Left kidney (tissue), 8 donors: ENCODE measurements at places on chromosomes 7 and 10.

DNA sequence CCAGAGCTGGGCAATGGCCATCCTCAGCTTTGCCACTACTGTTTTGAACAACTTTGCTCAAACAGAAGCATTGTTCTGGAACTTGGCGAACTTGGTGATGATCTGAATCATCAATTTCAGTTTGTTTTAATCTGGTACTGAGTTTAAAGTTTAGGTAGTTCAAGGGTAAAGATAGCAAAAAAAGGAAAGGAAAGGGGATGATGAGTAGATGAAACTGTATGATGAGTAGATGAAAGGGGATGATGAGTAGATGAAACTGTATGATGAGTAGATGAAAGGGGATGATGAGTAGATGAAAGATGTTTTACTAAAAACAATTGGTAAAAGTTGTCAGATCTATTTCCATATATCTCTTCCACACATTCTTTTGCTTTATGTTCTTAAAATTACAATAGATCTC is 737.0 kb downstream of the LRMDA start:
- no peak for DNase-seq

DNA sequence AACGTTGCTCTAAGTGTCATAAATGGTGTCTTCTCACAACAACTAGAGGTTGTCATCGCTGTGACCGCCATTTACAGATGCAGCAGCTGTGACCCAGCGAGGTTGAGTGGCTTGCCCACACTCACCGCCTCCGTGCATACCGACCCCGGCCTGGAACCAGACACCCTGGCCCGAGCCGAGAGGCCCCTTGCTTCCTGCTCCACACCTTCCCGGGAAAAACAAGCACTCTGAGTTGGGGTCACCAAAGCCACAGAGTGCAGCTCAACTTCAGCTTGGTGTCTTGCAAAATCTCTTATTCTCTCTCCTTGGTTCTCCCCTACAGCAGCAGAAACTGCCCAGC is 115.7 kb upstream of the PPP2R2D start:
- no peak for DNase-seq

DNA sequence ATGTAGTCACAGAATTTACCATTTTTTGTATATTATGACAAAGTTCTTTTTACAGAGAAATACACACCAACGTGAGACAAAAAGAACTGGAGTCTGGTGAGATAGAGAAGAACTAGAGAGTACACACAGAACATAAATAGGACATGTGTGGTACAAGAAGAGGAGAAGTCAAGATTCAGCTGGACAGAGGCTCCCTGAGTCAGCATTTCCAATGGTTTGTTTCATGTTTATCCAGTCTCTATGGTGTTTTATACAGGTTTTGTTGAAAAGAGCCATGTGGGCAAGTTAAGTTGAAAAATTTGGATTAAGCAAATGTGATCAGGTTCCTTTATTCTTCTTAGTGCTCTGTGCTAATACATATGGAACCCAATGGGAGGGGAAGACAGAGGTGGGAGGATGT is 105.5 kb upstream of the AKR1E2 start:
- DNase-seq: no peak

GRCh38 chr10:78433076-78433595 is 399.5 kb downstream of the RPS24 start:
- DNase-seq: no peak

DNA sequence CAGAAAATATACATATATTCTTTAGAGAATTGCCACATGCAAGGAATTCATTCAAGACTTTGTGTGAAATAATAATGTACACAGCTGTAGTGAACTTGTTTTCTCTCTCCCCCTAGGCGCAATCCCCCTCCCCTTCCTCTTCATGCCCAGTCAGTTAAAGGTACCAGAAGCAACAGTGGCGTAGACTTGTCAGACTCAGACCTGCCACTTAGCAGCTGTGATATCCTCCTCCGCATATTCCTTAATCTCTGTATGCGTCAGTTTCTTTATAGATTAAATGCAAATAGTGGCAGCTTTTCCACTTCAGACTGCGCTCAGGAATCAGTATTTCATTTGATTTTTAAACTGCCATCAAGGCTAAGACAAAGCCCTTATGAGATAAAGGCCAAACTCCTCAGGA is 364.0 kb downstream of the GFRA1 start:
- no peak for DNase-seq

DNA sequence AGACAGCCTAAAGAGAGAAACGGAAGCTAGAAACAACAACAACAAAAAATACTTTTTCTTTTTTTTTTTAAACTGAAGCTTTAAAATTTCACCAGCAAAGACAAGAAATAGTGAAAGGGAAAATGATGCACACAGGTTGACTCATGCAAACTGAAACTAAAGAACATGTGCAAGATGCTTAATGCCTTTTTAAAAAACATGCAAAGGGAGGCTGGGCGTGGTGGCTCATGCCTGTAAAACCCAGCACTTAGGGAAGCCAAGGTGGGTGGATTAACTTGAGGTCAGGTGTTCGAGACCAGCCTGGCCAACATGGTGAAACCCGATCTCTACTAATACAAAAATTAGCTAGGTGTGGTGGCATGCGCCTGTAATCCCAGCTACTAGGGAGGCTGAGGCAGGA is 15.1 kb upstream of the CUBN start:
- no peak for DNase-seq

- DNase-seq: no peak
These were observed 23.0 kb upstream of the PRPF18 start for GRCh38 chr10:13563481-13564445.

- no peak for DNase-seq
These were observed 6.1 kb upstream of the WIPI2 start for GRCh38 chr7:5183899-5184298.

DNA sequence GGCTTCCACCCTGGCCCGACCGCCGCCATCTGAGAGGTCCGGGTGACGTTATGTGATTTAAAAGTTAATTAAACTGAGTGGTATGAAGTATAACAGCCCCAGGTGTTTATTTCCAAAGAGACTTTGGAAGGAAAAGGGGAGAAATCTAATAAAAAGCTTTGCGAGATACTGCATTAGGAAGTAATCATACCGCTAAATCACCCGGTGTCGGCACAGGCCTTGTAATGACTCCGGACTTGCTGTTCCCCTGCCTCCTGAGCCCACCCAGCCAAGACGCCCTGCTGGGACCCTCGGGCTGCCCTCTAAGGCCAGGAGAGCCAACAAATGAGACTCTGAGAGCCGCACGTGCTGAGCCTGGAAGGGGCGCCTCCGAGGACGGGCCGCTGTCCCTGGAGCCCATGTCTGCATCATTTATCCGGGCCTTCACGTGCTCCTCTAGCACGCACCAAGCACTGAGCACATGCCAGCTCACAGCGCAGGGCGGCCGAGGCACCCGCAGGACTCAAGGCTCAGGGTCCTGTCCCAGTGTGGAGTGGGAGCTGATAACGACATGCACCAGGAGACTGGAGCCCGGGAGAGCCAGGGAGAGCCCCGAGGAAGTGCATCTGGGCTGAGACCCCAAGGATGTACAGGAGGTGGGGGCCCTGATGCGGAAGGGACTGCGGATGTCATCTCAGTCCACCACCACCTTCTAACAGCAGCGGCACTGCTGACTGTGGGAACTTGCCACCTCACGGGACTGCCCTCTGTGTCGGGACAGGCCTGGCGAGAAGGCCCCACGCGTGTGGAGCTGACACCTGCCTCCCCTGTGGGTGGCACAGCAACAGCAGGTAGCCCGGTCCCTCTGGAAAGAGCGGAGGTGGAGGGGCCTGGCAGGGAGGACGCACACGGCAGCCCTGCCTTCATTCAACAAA is 182.7 kb downstream of the ELFN1 start:
- no peak for DNase-seq

GRCh38 chr10:67549390-67549789 is 146.6 kb downstream of the CTNNA3 start:
- no peak for DNase-seq

DNA sequence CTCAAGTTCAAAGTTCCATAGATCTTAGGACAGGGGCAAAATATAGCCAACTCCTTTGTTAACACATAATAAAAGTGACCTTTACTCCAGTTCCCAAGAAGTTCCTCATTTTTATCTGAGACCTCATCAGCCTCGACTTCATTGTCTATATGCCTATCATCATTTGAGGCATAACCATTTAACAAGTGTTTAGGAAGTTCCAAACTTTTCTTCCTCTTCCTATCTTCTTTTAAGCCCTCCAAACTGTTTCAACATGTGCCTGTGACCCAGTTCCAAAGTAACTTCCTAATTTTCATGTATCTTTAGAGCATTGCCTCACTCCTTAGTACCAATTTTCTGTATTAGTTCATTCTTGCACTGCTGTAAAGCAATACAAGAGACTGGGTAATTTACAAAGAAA is 569.1 kb downstream of the ANKRD7 start:
- DNase-seq: no peak

DNA sequence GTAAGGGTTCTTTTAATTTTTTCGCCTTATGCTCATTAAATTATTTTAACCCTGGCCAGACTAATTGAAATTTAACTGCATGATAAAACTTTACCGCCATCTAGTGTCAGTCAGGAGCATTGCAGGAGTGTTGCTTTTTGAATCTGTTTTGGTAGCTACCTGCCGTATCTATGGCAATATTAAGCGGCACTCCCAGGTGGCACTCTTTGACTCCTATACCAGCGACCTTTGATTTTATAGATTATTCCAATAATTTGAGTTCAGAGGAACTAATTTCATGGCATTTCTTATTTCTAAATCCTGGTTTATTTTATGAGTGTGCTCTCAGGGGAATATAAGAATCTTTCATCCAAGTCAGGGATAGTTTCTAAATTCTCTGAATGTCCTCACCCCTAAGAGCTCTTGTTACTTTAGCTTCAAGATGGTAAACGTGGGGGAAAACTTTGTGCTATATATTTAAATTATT is 198.9 kb downstream of the REEP3 start:
- DNase-seq: no peak

- DNase-seq: no peak
These were observed 55.0 kb downstream of the GBF1 start for GRCh38 chr10:102300278-102300843.

DNA sequence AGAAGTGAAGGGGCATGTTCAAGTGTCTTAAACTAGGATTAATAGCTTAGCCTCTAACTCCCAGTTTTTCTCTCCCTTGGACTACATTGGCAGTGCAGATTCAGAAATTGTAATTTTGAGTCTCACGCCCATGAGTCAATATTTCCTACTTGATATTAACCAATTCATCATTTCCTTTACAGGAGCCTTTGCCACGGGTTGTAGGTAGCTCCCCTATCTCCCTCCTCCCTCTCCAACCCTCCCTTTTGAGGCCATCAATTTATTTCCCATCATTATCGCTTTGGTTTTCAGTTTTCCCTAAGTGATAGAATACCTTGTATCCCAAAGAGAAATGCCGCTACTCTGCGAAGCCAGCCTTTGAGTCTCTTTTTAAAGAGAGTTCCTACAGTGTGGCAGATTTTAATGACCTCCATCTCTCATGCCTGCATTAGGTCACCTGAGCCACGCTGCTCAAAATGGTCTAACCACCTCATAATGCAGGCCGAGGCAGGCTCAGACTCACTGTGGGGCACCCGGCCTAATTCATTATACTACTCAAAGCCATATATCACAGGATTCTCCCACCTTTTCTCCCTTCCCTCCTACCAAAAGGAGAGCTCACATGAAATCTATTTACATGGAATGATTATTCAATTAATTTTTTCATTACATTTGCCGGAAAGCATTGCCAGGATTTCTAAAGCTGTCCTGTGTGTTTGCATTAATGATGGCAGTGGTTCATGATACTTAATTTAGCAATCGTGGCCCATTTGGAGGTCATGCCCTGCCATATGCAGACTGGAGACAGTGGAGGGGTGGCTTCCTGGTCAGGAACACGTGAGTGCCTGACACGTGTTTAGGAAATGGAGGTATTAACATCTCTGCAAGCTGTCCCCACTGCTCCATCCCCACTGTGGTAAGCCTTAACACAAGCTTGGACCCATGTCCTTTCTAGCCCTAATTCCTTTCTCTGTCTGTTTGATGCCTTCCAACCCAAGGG is 448.2 kb upstream of the AUTS2 start:
- no peak for DNase-seq

DNA sequence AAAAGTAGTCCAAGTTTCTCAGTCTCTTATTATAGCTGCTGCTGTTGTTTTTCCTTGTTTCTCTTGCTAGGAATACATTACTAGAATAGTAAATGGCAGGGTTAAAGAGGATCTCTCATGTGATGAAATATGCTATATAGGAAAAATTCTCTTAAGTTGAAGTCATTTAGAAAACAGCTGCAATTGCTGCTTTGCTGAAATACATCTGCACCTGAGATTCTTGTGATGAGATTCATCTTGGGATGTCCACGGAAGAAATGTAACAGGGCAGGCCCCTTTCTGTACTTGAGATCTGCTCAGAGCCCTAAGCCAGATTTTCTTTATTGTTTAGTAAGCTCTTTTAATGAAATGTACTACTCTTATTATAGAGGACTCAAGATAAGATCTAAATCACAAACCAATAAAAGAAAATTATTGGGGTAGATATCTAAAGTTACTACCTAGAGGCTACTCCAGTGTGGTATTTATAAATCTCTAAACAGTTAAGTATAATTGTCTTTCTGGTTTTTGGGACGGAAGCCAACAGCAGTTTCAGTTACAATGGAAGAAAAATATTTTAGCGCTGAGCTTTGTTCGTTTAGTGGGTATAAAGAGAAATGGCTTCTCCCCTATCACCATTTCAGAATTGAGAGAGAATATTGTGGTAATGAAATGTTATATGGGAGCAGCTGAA is 701.5 kb downstream of the KCNMA1 start:
- no peak for DNase-seq

GRCh38 chr10:70328967-70329366 is 45.2 kb upstream of the NPFFR1 start:
- no peak for DNase-seq

DNA sequence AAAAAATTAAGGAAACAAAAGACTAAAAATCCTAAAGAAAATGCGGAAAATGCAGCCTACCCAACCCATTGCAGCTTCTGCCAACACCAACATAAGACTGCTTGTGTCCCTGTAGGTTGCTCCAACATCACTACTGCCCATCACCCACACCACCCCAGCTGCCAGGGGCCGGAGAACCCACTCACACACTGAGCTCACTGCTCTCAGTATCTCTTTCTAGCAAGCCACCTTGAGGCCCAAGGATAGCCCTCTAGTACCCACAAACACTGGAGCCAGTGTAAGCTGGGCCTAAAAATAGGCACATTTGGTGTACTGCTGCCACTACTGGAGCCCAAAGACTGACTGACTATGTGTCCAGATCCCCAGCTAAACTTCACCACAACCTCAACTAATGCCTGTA is 67.3 kb downstream of the MEST start:
- DNase-seq: no peak

DNA sequence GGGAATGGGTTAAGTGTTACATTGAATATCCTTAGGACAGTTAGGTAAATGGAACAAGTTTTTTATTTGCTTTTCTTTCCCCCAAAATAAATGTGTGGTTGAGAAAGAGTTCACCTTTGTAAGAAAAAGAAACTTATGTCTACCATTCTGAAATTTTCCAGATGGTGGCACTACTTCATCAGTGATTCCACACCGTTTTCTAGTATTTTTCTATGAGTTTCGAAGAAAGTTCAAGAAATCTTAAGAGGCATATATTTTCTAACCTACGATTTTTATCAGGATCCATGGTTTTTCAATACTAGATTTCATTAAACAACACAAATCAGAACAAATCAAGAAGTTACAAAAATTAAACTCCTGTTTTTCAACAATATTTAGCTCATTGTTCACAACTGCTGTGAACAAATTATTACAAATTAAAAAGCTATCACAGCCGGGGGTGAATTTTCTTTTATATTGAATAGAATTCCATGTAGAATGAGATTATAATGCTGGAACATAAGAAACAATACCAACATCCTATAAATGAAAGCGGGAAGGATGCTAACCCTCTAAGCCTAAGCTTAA is 163.1 kb upstream of the NPVF start:
- DNase-seq: peak; percentile 61

- peak; percentile 19 for DNase-seq
These were observed 97.2 kb upstream of the SEMA3A start for GRCh38 chr7:84291756-84292155.
